Left lung (tissue), 14 donors: ENCODE measurements at places on chromosomes 3 and 15. TPM values are rescaled to one million over a fixed set of nuclear protein-coding genes. Genes with fewer than 3 reads are reported as not detected.
A peak's percentile ranks its signal among the peaks of the same experiment; 100 is the strongest.

The IGDCC3 gene
- 0.20 TPM for total RNA-seq

The DHFR2 gene
- total RNA-seq, result 7.4 TPM

The GOLGA6L10 gene
- total RNA-seq, result 1.5 TPM

DNA sequence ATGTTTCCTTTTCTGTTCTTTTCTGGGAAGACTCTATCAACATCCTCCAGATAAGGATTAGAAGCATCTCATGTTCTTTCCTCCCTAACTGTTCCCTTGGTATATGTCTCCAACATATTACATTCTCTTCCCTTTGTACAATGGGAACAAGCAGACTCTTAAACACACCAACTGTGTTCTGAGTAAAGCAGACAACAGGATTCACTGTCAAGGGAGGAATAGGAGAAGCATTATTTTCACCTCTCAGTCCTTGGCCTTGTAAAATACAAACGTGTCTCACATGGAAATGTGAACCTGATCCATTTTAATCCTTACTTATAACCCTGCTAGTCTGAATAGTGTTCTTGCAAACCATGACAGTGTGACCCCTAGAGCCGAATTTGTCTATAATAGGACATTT, 19.6 kb downstream of the GYG1 start:
- H3K27ac ChIP-seq, result no peak overlapping the region
- H3K27me3 ChIP-seq, result no peaks in the 10 kb centered on the region
- no peak for DNase-seq
- H3K4me1 ChIP-seq, result peaks cover 15% of the 10 kb centered on the region

DNA sequence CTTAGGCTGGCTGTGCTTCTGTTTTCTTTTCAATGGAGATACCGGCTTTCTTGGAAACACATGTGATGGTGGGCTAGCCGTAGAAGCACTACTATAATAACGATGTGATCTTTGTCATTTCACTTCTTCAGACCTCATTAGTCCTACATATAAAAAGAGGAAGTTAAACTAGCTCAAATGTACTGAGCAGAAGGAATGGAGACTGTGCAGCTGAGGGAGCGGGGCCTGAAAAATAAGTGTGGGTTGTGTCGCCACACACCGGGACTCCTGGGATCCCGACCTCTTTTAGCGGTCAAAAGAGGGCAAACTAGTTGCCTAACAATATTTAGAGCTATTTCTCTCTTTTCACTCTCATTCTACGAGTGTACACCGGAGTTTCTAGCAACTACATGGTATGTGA, 1.0 kb upstream of the RNF7 start:
- no peak overlapping the region for H3K4me3 ChIP-seq
- no peak overlapping the region for H3K27ac ChIP-seq
- H3K4me1 ChIP-seq, result peaks cover 15% of the 10 kb centered on the region
- H3K36me3 ChIP-seq, result no peaks in the 10 kb centered on the region
- no peaks in the 10 kb centered on the region for H3K27me3 ChIP-seq

DNA sequence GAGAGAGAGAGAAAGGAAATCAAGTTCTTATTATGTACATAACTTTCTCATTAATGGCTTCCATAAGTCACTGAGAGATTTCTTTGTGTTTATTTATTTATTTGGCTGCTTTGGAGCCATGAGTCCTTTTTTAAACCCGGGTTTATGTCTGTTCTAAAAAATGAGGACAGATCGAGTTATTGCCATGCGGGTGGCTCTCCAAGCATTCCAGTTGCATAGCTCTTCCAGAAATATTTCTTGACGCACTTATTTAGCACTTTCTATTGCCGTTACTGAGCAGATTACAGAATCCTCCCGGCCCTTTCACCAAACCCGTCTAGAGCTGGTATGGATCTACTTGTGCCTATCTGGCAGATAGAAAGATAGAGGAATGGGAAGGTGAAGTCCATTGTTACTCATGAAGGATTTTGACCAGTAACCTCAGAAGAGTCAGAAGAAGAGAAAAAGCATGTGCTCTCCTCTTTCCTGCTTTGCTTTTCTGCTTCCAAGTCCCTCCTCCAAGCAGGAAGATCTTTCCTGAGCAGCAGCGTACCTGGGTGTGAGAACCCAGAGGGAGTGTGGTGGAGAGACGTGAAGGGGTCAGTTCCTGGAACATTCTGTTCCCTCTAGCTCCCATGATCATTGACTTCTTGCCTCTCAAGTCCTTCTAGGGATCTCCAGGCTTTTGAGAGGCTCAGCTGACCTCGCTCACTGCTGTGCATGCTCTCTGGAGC, 112.8 kb downstream of the LPP start:
- no peak overlapping the region for H3K4me3 ChIP-seq
- no peaks in the 10 kb centered on the region for H3K27me3 ChIP-seq
- peak overlapping the region; percentile 80 for H3K27ac ChIP-seq
- peaks cover 93% of the 10 kb centered on the region for H3K4me1 ChIP-seq
- no peaks in the 10 kb centered on the region for H3K36me3 ChIP-seq
- no peak for DNase-seq

GRCh38 chr3:42014458-42014920, 52.6 kb upstream of the ULK4 start:
- no peaks in the 10 kb centered on the region for H3K27me3 ChIP-seq
- peaks cover 61% of the 10 kb centered on the region for H3K4me1 ChIP-seq

DNA sequence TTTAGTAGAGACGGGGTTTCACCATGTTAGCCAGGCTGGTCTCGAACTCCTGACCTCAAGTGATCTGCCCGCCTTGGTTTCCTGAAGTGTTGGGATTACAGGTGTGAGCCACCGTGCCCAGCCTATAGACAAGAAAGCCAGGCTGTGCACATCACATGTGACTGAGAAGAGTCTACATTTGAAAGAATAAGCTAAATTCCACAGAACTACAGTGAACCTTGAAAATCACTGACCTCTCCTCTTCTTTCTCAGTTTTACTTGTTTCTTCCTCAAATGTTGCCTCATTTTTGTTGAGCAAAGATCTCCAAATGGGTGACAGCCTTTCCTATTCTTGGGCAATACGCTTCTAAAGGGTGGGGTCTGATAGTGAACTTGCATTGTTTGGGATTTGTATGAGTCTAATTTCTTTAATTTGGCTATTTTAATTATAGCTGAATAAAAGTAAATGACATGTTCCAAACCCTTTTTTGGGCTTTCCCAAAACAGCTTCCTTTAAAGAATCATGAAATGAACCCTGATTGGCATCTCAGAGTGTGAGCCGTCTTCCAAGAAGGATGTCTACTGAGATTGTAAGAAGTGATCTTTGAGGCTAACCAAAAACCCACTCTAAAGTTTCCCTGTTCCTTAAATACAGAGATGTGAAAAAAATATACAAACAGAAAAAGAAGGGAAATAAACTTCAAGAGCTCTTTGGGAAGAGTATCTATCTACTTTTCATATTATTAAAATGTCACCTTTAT, 21.6 kb upstream of the SPTBN5 start:
- H3K4me1 ChIP-seq, result peaks cover 1% of the 10 kb centered on the region
- DNase-seq, result no peak
- no peaks in the 10 kb centered on the region for H3K27me3 ChIP-seq
- peaks cover 52% of the 10 kb centered on the region for H3K36me3 ChIP-seq
- peak overlapping the region; percentile 54 for H3K27ac ChIP-seq
